ENCODE measurements at places on chromosomes 11 and 22.

DNA sequence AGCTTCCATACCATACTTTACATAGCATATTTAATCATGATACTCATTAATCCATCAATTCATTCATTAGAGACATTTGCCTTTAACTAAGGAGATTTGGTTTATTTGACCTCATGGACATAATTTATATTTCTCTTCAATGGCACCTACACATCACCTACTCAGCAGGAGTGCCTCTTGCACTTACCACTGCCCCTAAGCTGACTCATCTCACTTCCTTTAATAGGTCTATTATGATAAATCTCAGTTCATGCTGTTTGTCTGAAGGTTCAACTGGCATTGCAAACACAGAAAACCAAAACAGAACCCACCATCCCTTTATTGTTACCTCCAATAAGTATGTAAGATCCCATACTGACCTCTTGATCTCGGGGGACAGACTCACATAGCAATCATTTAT lies 186.7 kb downstream of the LUZP2 start:
- no peak for DNase-seq

DNA sequence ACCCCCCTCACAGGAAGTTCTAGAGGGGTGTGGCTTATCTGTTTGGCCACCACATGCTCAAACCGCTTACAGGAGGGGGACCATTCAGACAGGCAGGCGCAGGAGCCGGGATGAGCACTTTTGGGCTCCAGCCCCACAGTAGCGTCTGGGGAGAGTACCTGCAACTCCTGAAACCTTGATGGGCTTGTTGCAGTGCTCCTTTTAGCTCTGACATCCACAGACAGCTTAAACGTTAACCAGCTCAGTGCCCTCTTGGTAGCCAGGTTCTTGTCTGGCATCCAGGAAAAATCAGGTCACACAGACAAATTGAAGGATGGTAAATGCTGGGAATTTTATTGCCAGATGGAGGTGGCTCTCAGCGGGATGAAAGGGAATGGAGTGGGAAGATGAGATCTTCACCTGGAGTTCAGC lies 326.3 kb downstream of the ETS1 start:
- no peak for DNase-seq

DNA sequence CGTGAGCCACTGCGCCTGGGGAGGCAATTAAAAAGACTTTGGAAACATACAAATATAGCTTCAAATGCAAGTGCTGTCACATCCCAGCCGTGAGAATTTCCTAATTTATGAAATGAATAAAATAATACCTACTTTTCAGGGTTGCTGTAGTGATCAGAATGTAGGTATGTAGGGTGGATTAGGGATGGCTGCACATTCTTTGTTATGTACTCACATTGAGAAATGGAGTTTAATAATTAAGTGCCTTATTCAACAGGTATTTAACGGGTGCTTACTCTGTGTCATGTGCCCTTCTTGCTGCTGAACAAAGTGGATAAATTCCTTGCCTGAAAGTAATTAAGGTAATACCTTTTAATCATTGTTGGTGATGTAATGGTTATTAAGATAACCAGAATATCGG lies 37.0 kb downstream of the MMP7 start:
- no peak for DNase-seq

DNA sequence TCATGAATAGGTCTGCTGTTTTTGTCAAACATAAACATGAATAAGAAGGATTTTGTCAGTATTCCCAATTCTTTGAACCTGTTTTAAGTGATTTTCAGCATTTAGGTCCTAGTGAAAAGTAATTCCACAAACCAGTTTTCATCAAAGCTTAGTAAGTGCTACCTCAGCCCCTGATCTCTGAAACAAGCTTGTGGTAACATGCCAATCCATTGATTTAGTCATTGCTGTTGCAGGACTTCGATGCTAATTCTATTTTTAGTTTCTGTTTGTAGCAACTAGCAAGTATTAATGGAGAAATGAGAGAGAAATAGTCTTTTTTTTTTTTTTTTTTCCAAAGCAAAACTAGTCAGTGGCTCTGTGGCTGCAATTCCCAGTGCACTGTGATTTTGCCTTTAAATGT lies 91.4 kb downstream of the JRKL start:
- no peak for DNase-seq

DNA sequence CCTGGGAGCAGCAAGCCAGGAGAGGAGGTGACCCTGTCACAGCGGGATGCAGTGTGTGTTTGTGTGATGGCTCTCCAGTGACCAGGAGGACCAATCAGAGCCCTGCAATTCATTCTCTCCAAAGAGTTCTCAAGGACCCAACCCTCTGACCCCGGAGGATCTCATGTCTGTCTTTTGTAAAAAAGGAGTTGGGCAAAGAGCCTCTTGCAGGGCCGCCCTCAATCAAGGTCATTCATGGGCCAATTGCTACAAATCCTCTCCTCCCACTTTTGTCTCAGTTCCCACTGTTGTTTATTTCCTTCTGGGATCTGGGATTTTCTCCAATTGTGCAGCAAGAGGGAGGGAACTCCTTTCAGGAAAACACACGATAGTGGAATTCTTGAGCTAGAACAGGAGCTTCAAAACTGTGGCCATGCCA lies 4.0 kb downstream of the TECTA start:
- no peak for DNase-seq

GRCh38 chr11:10379426-10379825 lies 74.6 kb downstream of the ADM start:
- no peak for DNase-seq

DNA sequence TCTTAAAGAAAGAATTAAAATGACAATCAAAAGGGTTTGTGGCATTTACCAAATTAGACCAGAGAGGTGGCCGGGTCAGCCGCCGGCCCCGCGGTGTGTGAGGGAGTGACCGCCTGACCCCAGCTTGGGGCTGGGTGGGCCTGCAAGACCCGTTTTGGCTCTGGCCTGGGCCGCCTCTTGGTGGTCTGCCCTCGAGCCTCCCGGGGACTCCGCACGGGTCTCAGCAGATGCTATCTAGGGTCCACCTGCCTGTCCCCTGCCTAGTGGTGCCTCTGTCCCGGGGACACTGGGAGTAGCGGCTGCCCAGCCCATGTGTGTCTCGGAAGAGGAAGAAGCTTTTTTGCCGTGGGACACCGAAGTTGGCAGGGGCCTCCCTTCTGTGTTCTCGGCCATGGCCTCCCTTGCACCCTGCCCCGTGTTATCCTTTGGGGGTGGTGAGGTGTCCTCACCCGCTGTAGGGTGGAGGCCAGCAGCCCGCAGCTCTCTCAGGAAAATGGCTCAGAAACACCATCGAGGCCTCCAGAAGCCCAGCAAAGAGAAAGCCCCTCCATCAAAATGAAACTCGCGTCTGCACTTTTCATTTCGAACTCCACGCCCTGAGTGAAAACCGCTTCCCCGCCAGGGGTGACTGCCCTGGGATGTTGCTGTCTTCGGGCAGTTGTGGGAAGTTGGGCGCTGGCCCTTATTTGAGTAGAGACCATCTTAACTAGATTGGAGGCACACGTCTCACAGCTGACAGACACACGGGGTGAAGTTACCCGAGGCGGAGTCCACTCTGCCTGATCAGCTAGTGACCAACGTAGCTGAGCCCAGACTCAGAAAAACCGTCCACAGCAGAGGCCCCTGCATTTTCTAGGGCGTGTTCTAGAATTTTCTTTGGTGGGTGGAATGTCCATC lies 8.0 kb downstream of the CCND1 start:
- DNase-seq, result no peak

GRCh38 chr11:47253660-47254059 lies 4.1 kb upstream of the NR1H3 start:
- no peak for DNase-seq

- DNase-seq, result no peak
Observed at GRCh38 chr11:86374586-86374985, at the start of gene CCDC81. Gene CCDC81 (plus strand): TSS chr11:86374887. CDS start chr11:86375164, 277 bp downstream.
